ENCODE measurements at places on chromosomes 16 and 17. TPM values are rescaled to one million over a fixed set of nuclear protein-coding genes. Genes with fewer than 3 reads are reported as not detected.

DNA sequence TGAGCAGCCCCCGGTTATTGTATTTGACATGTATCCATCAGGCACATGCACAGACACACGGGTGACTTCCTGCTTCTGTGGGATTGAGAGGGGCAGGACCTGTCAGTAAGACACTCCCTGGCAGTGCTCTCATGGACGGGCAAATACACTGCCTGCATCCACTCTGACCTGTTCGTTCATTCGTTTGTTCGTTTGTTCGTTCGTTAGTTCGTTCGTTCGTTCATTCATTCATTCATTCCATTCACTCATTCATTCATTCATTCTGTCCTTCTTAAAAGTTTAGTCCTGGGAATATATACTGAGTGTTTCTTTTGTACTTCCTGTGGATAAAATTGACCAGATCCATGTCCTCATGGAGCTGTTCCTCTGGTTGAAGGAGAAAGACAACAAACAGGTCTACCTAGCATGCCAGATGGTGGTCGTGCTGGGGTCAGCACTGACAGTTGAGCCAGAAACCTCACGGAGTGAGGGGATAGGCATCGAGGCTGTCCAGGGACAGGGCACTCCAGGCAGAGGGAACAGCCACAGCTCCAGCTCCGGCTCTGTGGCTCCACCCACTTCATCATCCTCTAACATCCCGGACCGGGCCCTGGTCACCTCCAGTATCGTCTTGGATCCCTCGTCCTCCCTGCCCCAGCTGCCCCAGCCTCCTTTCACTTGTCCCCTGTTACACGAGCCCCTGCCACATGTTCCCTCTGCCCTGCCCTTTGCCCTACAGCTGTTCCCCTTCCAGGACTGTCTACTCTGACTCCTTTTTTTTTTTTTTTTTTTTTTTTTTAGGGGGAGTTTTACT, 336.1 kb downstream of the CPPED1 start:
- no peak for DNase-seq

DNA sequence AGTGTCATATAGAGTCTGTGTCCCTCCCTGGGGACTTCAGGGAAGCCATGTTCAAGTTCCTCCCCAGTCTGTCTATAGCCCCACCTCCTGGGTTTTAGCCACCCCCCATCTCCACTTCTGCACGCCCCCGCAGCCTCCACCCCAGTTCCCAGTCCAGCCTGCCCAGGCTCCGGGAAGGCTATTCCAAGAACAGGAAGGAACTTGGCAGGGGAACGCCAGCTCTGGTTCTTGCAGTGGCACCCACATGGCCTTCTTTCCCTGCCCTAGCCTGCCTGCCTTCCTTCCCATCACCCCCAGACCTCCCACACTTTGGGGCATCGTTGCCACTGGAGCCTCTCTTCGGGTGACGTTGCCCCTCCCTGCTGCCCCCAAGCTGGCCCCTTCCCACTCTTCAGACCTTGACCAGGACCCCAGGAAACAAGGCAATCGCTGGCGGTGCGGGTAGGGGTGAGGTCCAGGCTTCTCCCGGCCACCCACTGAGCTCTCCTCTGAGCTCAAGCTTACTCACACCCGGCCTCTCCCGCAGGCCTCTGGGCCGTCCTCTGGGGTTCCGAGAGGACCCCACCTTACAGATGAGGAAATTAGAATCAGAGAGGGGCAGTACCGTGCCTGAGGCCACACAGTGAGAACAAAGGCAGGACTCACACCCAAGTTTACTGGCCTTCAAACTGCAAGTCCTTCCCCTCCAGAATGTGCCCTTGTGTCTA, 9.2 kb upstream of the CES4A start:
- DNase-seq, result no peak

- DNase-seq, result no peak
Measured at GRCh38 chr17:77856551-77857305, 101.8 kb upstream of the TNRC6C start.

DNA sequence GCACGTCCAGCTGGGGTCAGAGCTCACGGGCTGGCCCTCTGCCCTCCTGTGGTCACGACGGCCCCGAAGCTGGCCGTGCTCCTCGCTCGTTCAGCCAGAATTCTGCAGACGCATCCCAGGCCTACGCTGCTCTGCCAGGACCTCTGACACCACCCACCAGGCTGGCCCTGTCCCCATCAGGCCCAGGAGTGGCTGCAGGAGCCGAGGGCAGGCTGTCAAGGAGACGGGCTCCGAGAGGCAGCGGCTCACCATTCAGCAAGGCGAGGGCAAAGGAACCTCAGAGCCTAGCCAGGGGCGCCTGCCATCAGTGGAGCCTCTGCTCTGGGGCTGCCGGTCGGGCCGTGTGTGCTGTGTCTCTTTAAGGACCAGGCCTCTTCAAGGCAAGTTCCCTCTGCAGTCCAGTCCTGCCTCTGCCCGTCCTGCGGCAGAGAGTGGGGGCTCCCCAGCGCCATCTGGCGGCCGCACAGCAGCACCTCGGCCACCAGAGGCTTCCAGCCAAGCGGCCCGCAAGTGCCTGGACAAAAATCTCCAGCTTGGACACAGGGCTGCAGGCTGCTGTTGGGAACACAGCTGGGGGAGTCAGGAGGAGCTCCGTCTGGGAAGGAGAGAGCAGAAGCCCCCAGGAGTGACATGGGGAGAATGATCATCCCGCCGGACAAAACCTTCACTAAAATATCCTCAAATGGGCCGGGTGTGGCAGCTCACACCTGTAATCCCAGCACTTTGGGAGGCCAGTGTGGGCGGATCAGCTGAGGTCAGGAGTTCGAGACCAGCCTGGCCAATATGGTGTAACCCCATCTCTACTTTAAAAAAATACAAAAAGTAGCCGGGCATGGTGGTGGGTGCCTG, 7.4 kb upstream of the ABR start:
- no peak for DNase-seq

GRCh38 chr17:83103200-83103942, 24.0 kb downstream of the METRNL start:
- no peak for DNase-seq

DNA sequence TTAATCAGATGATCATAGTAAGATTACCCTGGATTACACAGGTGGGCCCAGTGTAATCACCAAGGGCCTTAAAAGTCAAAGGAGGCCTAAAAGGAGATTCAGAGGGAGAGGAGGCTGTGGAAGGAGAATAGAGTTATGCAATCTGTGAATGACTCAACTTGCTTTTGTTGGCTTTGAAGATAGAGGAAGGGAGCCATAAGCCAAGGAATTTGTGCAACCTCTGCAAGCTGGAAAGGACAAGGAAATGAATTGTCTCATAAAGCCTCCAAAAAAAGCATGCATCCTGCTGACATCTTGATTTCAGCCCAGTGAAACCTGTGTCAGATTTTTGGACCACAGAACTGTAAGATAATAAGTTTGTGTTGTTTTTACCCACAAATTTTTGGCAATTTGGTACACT, 109.6 kb downstream of the CNTNAP4 start:
- DNase-seq, result no peak

PLA2G10 gene
- polyA plus RNA-seq, result 0.57 TPM

ANKRD40CL gene
- 0.05 TPM for polyA plus RNA-seq

All from thymus (tissue), 14 donors.